ENCODE measurements at places on chromosomes 3 and 15. TPM values are rescaled to one million over a fixed set of nuclear protein-coding genes. Genes with fewer than 3 reads are reported as not detected.

TCAIM gene
- polyA plus RNA-seq = 11.8 TPM

DNA sequence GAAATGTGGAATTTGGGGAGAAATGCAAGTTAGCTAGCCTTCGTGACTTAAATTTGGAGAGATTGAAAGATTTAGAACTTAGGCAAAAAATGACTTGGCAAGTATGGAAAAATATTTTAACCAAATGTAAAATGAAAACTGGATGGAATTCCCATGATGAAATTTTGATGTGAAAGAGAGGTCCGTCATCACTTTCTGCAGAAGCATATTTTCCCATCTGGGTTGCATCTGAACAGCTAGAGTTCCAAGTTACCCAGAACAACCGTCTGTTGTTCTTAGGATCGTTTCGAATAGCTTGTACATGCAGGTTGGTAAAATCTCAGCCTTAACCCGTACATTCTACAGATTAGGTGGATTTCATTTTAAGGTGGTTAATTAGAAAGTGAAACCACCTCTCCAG, 136.3 kb downstream of the GHSR start:
- peaks cover 58% of the 10 kb centered on the region for H3K36me3 ChIP-seq
- DNase-seq = no peak
- H3K4me1 ChIP-seq = peaks cover 32% of the 10 kb centered on the region
- no peak overlapping the region for H3K4me3 ChIP-seq
- H3K27me3 ChIP-seq = no peaks in the 10 kb centered on the region

- no peak overlapping the region for H3K4me3 ChIP-seq
- H3K27me3 ChIP-seq = no peaks in the 10 kb centered on the region
- H3K36me3 ChIP-seq = no peaks in the 10 kb centered on the region
- no peaks in the 10 kb centered on the region for H3K4me1 ChIP-seq
- no peak overlapping the region for H3K27ac ChIP-seq
These were observed 321.8 kb downstream of the CTNNB1 start for GRCh38 chr3:41521010-41521655.

- H3K4me1 ChIP-seq = no peaks in the 10 kb centered on the region
- DNase-seq = no peak
- H3K36me3 ChIP-seq = no peaks in the 10 kb centered on the region
- no peak overlapping the region for H3K4me3 ChIP-seq
- H3K27me3 ChIP-seq = no peaks in the 10 kb centered on the region
These were observed 605.6 kb downstream of the AGBL1 start for GRCh38 chr15:86685263-86685662.

- DNase-seq = no peak
- H3K27me3 ChIP-seq = no peaks in the 10 kb centered on the region
- no peaks in the 10 kb centered on the region for H3K4me1 ChIP-seq
- H3K27ac ChIP-seq = no peak overlapping the region
- no peak overlapping the region for H3K4me3 ChIP-seq
These were observed 69.7 kb upstream of the UBE3A start for GRCh38 chr15:25508369-25509002.

DNA sequence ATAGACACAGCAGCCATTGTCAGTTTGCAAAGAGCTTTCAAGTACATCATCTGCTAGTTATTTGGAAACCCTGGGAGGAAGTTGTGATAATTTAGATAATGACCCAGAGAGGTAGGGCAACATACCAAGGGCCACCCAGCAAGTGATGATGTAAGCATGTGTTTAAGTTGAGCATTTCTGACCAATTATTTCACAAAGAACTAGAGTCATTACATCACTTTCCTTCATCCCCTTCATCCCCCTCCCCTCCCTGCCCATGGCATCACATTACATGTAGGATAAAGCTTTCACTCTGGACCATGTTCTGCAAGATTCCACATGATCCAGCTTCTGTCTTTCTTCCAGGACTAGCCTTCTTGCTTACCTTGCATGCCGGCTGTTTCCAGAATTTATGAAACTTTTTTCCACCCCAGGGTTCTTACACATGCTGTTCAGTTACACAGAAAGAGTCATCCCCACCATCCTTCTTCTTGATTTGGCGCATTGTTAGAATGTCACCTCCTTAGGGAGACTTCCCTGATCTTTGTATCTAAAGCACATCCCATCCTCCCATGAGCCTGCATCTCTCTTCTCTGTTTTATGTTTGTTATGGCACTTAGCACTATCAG, 71.3 kb downstream of the PTPRG start:
- no peaks in the 10 kb centered on the region for H3K36me3 ChIP-seq
- no peak for DNase-seq
- peaks cover 23% of the 10 kb centered on the region for H3K4me1 ChIP-seq
- no peak overlapping the region for H3K27ac ChIP-seq

Data from adrenal gland (tissue), 19 donors.